ENCODE measurements at places on chromosomes 2 and 18.

- no peak for DNase-seq
These were observed 13.4 kb downstream of the ITGA6 start for GRCh38 chr2:172440795-172441194.

DNA sequence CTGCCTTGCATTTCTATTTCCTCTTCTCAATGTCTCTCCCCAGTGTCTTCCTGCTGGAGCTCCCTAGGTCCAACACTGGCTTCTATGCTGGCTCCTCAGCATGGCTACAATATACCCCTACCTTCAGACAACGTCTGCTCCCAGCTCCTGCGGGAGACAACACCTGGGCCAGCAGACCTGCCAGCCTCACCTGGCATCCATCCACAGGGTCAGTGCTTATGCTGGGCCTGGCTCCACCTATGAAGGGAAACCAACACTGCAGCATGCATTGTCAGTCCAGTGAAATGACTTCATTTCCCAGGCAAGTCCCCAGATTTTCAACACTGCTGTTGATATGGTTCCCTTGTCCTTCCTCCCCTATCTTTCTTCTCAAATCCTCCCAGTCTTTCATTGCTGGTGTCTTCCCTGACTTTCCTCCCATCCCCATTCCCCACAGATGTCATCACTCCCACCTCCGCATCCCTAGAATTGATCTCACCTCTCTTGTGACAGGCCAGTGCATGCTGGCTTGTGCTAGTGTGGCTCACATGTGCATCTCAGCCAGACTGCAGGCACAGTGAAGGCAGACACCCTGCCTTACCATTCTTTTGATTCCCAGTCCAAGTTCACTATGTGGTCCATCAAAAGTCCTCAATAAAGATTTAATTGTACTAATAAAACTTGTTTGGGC, 98.0 kb downstream of the MYO5B start:
- no peak for DNase-seq

- no peak for DNase-seq
These were observed 56.7 kb downstream of the CYP26B1 start for GRCh38 chr2:72090781-72091482.

GRCh38 chr18:55384551-55385275, 203.3 kb downstream of the TCF4 start:
- no peak for DNase-seq

- peak; percentile 58 for DNase-seq
These were observed 55.3 kb upstream of the LAPTM4A start for GRCh38 chr2:20106746-20107145.

- no peak for DNase-seq
These were observed 117.7 kb upstream of the HDAC4 start for GRCh38 chr2:239518286-239519088.

GRCh38 chr18:23933407-23933806, 81.1 kb upstream of the TTC39C start:
- DNase-seq = no peak

DNA sequence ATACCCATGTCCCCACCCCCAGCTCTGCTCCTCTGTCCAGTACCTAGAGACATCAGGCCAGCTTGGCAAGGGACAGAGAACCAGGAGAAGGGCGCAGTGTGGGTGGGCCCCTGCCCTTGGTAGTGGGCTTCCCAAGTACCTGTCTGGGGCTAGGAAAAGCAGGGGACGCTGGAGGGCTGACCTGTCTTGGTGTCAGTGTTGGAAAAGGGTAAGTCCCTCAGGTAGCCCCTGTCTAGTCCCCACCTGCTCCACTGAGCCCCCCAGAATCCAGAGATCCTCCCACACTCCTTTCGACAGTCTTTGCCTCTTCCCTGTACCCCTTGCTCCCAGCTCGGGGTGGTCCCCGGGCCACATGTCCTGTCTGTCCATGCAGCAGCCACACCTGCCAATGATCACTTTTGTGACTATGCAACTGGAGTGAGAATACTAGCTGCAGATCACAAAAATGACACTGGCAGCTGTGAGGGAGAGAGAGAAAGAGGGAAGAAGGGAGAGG, 14.6 kb downstream of the DNAJB2 start:
- DNase-seq = no peak

DNA sequence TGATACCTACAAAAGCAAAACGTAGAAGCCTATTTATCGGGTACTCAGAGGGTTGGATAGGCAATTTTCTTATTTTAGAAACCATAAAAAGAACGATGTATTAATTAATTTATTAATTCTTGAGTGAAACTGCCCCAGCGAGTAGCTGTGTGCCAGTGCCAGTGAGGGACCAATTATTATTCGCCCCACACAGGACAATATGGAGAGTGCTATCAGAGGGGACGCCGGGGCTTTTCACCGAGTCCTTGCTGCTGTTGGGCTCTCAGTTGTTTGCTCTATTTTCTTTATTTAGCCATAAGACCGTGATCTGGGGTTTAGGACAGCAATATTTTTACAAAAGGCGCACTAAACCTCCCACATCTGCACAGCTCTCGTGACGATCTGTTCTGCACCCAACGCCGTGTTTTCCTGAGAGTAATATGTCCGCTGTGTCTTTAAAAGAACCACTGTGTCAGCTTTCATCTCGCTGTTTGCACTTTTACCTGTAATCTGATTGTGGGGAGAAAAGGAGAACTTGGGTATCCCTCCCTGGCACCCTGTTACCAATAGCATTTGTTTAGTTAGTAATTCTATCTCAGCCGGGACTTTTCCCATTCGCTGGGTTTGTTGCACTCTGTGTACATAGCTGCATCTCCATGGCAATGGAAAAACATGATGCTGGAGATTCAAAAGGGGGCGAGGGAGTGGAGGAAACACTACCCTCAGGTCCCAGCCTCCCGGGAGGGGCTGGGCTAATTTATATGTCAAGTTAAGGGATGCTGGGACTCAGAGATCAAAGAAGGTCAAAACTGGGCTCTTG, 30.1 kb upstream of the ZNF516 start:
- peak; percentile 79 for DNase-seq

GRCh38 chr2:102181919-102182635, 4.7 kb upstream of the IL1RL2 start:
- peak; percentile 45 for DNase-seq

GRCh38 chr18:7898181-7898580, 331.1 kb downstream of the PTPRM start:
- DNase-seq = no peak

GRCh38 chr2:39728941-39729351, 50.1 kb downstream of the THUMPD2 start:
- no peak for DNase-seq

DNA sequence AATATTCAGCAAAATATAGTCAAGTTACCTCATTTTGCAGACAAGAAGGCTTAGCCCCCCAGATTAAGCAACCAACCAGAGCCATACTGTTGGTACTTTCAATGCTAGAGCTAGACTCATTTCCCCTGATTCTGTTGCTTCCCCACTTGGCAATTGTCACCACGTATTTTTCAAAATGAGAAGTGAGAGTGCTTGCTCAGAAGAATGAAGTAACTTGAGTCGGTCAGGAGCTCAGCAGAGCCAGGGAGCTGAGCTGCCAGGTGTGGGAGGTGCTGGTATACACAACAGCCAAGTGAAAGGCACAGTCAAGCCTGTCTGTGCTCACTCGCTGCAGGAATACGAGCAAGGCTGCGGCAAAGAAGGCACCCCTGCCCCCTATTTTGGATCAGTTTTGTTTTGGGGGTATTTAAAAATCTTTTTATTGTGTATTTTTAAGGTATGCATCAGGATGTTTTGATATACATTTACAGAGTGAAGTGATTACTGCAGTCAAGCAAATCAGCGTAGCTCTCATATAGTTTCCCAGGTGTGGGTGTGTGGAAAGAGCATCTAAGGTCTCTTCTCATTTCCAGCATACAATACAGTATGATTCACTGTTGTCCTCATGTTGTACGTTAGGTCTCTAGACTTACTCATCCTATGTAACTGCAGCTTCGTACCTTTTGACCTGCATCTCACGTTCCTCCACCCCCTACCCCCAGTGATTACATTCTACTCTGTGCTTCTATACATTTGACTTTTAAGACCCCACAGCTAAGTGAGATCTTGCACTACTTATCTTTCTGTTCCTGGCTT, 62.4 kb downstream of the MRPS9 start:
- DNase-seq = no peak
